T-cell (primary cell): ENCODE measurements at places on chromosomes 12 and 14. TPM values are rescaled to one million over a fixed set of nuclear protein-coding genes. Genes with fewer than 3 reads are reported as not detected.

Gene GOLGA5
- total RNA-seq, result 21.5 TPM

Gene SELPLG
- 111 TPM for total RNA-seq

Gene AMIGO2
- total RNA-seq, result 14.2 TPM

Gene CDKL1
- total RNA-seq, result 5.8 TPM

Gene JAG2
- 1.5 TPM for total RNA-seq
